Stimulated activated CD4-positive, alpha-beta T cell treated with anti-CD3 and anti-CD28 coated beads, Interleukin-12 subunit alpha, Interleukin-12 subunit beta, amount 100 ng/mL, for 4 hours (primary cell): ENCODE measurements at places on chromosomes 5 and 9.
A peak's percentile ranks its signal among the peaks of the same experiment; 100 is the strongest.

- DNase-seq: no peak
Observed at GRCh38 chr9:114272739-114273431, 50.0 kb upstream of the ORM1 start.

GRCh38 chr5:56671571-56671970, 143.8 kb upstream of the MAP3K1 start:
- DNase-seq: no peak

GRCh38 chr9:100150214-100150613, 51.2 kb downstream of the INVS start:
- no peak for DNase-seq

- no peak for DNase-seq
Observed at GRCh38 chr9:124710766-124711165, 60.3 kb downstream of the NR6A1 start.

- DNase-seq: no peak
Observed at GRCh38 chr5:32390819-32391591, 53.5 kb downstream of the ZFR start.

DNA sequence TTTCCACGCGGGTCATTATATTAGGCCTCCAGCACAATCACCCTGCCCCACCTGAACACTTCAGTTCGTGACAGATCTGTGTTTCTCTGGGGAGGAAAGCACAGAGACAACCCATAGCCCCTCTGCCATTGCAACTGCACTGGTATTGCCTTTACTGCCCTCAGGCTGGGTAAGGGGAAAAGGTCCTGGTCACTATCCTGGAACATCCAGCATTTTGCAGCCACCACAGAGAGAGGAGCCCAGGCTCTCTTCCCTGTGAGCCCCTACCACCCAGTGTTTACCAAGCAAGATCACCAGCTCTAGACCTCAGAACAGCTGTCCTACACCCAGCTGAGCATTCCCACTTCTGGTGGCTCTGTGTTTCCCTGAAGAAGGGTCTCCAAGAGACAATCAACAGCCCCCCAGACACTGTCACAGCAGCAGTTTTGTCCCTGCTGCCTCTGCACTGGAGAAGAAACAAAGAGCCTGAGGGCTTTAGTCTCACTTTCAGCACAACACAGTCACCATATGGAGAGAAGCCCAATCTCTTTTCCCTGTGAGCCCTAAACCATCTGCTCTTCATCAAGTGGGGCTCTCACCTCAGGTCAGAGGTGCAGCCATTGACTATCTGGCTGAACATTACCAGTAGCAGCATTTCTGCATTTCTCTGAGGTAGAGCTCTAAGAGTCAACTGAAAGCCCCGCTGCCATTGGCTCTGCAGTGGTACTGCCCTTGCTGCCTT, 655.2 kb upstream of the FAM174A start:
- no peak for DNase-seq

GRCh38 chr9:15524845-15525455, 14.2 kb upstream of the PSIP1 start:
- DNase-seq: no peak

DNA sequence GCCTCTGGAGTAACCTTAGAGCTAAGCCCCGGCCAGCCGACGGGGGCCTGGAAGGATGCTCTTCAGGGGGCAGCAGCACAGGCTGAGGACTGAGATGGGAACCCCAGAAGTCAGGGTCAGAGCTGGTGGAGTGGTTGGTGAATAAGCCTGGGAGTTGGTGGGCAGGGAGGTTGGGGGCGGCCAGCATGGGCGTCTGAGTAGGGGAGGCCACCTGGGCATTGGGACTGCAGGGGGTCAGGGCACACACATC, 14.4 kb downstream of the NINJ1 start:
- DNase-seq: no peak

DNA sequence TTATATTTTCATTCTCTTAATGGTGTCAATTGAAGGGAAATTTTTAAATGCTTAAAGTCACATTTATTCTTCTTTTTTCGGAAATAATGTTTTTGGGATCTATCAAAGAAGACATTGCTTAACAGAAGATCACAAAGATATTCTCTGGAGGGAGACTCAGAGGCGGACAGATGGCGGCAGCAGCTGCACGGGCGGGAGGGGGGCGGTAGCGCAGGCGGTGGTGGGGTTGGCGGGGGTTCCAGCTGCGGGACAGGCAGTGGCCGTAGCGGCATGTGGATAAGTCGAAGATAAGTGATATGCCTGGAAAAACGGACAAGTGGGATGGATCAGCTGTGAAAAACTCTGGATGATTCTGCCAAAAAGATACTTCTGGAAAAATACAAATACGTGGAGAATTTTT, 31.6 kb upstream of the ZDHHC11B start:
- no peak for DNase-seq

DNA sequence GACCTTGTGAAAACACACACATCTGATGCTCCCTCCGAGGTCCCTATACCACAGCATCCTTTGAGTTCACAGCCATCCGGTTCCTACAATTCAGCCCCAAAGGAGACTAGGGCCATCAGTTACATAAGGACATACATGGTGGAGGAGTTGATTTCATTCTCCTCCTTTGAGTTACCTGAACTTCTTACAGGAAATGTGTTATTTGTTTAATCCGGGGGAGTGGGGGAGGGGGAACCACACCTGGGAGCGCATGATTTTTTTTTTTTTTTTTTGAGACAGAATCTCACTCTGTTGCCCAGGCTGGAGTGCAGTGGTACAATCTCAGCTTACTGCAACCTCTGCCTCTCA, 30.7 kb downstream of the SEMA4D start:
- DNase-seq: no peak

DNA sequence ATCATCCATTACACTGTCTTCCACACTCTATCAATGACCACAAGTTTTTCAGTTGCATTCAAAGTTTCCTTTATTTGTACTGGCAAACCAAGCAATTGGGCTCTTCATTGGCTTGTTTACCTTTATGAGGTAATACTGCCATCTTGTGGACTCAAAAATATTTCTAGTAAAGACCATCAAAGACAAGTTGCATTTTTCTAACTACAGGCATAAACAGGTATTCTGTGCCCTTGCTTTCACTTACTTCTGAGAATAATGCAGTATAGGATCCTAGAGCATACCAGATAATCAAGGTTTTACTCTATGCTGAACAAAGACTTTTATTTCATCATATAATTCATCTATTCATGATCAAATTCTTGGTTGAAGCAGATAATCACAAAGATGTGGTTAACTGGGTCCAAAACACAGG, 173.7 kb upstream of the POU5F2 start:
- no peak for DNase-seq

DNA sequence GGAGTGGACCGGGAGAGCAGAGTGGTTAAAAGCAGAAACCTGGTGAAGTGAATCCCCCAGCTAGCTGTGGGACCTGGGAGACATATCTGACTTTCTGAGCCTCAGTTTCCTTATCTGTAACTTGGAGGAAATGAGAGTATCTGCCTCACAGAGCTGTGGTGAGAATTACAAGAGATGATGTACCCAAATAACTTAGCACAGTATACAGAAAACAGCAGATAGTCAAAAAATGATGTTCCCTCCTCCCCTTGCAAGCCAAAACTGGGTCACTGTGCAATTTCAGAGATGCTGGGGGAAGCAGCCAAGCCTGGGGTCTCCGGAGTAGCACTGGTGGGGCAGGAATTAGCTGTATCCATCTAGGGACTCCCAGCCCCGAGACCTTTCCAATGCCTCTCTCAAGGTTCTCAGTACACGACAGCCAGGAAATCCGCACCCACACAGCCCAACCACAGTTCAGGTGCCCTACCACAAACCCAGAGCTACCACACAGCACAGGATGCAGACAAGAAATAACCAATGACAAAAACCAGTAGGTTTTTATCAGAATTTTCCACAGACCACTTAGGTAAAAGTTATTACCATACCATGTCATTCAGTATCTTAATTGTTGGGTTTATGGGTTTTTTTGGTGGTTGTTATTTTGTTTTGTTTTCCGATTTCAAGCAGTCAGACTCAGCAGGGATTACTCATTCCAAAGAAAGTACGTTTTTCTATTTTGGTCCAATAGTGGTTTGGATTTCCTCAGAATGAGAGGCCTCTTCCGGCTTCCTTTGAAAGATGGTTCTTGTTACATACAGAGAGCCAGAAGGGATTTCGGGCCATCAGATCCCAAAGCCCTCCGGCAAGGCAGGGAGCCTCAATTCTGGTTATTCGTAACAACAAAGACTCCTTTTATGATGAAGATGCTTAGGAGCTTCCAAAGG, 4.9 kb upstream of the HRH2 start:
- DNase-seq: peak; percentile 61

GRCh38 chr5:69010476-69010875, 83.3 kb upstream of the SLC30A5 start:
- DNase-seq: no peak

GRCh38 chr9:99210572-99210971, 11.2 kb downstream of the ALG2 start:
- DNase-seq: no peak

GRCh38 chr9:128341435-128341849, 1.1 kb downstream of the SLC27A4 start:
- DNase-seq: peak; percentile 56

DNA sequence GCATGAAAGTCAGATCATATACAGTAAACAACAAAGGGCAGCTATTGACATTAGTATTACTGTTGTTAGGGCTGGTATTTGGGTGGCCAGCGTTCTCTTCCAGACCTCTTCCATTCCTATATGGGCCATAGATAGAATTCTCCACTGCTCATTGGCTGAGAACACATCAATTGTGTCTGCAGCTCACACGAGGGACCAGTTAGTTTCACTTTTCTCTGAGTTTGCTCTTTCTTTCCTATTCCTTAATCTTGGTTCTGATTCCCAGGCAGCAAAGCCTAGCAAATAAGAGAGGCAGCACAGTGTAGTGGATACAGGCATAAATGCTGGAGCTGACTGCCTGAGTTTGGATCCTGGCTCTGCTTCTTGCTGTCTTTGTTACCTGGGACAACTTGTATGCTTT, 476.4 kb downstream of the SPOCK1 start:
- DNase-seq: no peak

DNA sequence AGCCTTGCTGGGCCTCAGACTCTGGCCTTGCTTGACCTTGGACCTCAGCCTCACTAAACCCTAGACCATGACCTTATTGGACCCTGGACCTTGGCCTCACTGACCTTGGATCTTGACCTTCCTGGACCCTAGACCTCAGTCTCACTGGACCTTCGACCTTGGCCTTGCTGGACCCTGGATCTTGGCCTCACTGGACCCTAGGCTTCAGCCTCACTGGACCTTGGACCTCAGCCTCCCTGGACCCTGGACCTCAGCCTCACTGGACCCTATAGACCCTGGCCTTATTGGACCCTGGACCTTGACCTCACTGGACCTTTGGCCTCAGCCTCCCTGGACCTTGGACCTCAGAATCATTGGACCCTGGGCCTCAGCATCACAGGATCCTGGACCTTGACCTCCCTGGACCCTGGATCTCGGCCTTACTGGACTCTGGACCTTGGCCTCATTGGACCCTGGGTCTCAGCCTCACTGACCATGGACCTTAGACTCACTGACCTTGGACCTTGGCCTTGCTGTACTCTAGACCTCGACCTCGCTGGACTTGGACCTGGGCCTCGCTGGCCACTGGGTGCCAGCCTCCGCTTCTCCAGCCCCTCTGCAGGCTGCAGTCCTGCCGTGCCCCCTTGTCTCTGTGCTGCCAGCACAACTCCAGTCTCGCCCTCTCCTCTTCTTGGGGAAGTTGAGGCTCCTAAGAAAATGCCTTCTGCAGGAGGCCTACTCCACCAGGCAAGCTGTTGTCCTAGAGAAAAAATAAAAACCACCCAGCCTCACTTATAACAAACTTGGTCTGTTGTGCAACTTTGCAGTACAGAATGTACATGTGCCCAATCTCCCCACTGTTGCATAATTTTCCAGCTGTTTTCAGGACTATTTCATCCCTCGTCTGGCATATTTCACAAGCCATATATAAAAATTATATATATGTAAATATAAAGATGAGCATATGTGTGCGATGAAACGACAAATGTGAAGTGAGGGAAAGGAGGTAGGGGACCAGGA, 11.0 kb upstream of the ADAMTS2 start:
- no peak for DNase-seq

DNA sequence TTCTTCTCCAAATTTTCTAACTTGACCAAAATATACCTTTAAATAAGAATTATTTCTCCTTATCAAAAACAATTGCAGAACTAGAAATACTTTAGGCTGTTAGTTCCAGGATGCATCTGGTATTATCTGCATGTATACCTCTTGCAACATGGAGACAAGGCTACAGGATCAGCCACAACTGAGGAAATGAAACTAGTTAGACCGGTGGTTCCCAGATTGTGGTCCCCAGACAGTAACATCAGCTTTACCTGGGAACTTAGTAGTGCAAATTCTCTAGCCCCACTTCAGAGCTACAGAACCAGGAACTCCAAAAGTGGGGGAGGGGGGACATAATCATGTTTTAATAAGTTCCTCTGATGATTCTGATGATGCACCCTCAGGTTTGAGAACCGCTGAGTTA, 61.6 kb upstream of the C9orf72 start:
- no peak for DNase-seq

DNA sequence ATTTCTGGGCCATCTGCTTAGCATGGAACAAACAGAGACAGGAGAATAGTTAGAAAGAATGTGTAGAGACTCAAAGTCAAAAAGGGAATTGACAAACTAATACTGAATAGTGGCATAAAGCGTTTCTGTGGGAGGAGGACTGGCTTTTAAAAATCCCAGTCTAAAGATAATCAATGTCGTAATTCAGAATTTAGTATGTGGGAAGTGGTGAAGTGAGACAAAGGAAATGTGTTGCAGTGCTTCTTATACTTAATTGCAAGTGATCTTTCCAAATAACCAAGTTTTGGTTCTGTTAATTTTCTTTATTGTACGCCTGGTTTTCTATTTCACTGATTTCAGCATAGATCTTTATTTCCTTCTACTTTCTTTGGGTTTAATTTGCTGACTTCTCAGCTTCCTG, 133.2 kb downstream of the ENTREP1 start:
- no peak for DNase-seq

DNA sequence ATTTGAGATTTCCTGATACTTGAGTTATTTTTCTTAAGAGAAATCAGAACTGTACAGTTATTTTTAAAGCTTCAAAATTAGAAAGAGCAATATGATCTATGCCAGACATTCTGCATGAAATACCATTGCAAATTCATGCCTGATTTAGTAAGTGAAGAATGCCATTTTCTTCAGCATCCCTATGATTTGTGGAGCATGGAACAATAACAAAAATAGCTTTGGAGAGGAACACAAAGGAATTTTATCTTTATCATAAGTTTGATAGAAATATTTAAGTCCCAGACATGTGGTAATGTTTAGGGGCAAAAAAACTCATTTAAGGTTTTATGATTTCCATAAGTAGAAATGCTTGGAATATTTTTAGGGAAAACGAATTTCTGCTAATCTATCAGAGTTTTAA, 1863.4 kb downstream of the EFNA5 start:
- DNase-seq: no peak
